ENCODE measurements at places on chromosomes 16 and 17.

- no peak for DNase-seq
Observed at GRCh38 chr16:3485821-3486505, 9.3 kb downstream of the C16orf90 start.

GRCh38 chr16:5041600-5042133, 7.9 kb upstream of the NAGPA start:
- no peak for DNase-seq

DNA sequence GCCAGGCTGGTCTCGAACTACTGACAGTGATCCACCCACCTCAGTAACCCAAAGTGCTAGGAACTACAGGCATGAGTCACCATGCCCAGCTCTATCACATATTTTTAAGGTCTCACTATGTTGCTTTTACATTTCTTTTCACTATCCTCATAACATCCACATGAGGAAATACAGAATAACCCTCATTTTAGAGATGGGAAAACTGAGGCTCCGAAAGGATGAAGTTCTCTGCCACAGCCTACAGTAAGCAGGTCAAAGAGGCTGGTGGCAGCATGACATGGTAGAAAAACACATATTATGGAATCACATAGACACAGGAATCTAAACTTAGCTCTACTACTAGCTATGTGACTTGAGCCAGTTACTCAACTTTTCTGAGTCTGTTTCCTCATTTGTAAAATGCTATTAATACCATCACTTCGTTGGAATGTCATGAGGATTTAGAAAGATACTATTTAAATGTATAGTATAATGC, 32.2 kb downstream of the APPBP2 start:
- no peak for DNase-seq

DNA sequence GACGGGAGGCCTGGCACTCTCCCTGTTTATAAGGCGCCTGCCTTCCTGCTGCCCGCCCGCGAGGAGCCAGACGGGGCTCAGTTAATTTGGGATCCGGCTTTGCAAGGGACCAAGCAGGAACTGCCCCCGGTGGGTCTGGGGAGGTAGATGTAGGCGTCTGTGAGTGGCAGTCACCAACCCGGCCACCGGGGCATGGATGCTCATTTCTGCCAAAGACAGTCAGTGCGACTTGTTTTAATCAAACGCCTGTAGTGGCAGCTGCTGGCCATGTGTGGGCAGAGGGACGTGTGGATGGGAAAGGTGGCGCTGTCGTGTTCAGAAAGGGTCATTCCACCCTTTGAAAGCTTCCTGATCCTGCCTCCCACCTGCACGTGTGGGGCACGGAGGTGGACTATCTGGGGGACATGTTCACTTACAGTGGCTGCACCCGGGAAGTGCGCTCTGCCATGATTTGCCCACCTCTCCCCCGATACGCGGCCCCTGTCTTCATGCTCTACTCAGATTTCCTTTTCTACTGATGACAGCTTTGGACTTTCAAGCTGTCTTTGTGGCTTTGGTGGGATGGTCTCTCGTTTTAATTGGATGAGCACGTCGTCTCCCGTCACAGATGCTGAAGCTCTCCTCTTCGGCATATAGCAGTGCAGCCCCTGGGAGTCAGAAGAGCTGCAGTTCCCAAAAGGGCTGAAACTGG, 60.3 kb upstream of the CIBAR2 start:
- DNase-seq = no peak

DNA sequence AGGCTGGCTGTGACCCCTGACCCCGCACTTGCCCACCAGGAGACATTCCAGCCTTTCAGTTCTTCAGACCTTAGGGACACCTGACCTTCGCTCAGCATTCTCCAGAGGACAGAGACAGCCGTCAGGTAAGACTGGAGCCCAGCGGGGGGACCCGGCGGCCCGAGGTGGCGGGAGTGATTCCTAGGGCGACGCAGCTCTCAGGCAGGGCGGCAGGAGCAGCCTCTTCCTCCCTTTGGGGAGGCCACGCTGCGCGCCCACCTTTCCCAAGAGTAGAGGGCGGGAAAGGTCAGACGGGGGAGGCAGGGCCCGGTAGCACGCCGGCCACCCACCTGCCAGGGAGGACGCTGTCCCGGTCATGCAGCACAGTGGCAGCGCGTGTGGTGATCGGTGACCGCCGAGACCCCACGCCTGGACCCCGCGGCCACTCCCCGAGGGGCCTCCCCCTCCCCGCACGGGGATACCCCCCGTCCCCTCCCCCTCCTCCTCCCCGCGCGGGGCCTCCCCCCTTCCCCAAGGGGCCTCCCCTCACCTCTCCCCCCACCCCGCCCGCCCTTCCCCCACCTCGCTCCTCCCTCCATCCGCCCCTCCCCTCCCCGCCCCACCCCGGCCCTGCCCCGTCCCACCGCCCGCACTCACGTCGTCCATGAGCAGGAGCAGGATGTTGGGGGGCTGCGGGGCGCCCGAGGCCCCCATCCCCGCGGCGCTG, 472 bp downstream of the GALNS start:
- peak; percentile 17 for DNase-seq

DNA sequence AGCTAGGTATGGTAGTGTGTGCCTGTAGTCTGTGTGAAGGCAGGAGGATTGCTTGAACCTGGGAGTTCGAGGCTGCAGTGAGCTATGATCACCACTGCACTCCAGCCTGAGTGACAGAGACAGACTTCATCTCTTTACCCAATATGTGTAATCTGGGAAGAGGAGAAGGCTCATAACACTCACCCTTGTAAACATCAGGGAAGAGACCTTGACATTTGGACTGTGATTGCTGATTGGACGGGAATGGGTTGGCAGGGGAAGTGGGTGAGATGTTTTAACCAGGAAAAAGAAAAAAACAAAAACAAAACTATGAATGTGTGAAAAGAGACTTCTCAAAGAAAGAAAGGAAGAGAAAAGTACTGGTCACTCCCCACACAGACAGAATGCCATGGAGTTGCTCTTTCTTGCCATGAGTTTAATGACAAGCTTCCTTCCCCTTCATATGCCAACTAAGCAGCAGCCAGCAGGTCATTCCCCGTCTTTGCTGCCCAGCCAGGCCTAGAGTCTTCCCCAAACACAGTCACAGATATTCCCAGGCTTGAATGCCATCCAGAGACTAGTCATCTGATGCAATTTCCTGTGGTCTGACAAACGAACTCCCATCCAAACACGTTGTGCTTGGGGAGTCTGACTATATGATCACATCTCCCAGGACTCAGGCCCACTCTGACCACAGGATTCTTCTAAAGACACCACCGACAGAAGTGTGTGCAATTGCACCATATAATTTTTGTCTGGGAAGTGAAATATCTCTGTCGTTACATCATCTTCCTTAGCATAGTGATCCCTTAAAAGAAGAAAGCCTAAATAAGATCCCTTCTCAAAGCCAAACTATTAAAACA, 3.6 kb upstream of the XAF1 start:
- DNase-seq = no peak

GRCh38 chr17:31320241-31320640, 1.2 kb downstream of the EVI2A start:
- no peak for DNase-seq

- no peak for DNase-seq
Observed at GRCh38 chr17:5785867-5786509, 201.7 kb upstream of the NLRP1 start.

DNA sequence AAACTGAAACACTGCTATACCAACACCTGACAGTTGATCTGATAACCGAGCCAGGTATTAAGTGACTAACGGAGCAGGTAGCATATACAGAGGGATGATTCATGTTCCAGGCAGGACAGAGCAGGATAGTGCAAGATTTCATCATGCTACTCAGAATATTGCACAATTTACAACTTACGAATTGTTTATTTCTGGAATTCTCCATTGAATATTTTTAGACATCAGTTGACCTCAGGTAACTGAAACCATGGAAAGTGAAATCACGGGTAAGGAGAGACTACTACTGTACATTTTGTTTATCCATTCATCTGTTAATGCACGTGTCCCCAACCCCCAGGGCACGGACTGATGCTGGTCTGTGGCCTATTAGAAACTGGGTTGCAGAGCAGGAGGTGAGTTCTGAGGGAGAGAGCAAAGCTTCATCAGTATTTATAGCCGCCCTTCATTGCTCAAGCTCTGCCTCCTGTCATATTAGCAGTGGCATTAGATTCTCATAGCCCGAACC, 14.5 kb upstream of the PPM1E start:
- DNase-seq = no peak

DNA sequence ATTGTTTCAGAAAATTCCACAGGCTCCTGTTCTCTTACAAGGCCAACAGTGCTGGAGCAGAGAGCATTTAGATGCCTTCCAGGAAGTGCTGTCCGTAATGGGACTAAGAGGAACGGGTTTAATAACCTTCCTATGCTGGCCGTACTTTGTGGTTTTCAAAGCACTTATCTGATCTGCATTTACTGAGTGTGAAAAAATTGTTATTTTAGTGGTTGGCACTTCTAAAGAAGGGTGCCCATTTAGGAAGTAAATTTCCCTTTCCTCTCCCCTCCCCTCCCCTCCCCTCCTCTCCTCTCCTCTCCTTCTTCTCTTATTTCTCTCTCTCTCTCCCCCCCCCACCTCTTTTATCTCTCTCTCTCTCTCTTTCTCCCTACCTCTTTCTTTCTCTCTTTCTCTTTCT, 72.0 kb upstream of the DNAJA2 start:
- DNase-seq = no peak

DNA sequence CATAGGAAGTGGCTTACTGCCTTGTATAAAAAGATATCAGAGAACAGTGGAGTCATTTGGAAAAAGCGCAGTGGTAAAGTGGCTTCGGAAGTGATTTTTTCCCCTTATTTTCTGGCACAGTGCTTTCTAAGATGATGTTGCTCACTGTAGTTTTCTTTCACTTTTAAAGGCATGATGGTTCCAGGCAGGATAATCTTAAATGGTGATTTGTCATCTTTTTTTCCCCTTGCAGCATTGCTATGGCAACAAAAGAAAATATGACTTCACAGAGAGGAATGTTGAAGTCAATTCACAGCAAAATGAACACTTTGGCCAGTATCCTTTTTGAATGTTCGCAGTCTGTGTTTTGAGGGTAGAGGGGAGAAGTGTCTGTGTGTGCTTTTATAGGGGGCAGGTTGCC, 42.5 kb downstream of the GOSR1 start:
- no peak for DNase-seq

DNA sequence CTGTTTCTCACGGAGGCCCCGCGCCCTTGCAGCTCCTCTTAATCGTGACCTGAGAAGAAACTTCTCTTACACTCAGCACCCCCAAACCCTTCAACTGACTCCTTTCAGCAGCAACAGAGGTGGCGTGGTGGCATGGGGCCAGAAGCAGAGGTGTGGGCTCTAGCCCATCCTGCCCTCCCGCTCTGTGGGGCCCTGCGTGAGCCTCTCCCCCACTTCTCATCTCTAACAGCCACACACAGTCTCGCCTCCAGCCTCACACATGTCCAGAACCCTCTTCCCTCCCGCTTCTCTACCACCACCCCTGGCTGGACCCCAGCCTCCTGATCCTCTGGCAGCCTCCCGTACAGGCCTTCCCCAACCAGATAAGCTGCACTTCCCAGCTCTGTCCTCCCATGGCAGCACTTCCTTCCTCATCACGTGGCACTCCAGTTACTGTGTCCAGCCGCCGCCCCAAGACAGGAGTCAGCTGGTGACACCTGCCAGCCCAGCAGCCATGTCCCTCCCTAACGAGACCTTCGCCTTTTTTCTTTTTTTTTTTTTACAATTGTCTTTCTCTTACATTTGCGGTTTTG, 30.5 kb downstream of the NSMCE1 start:
- DNase-seq = peak; percentile 30

DNA sequence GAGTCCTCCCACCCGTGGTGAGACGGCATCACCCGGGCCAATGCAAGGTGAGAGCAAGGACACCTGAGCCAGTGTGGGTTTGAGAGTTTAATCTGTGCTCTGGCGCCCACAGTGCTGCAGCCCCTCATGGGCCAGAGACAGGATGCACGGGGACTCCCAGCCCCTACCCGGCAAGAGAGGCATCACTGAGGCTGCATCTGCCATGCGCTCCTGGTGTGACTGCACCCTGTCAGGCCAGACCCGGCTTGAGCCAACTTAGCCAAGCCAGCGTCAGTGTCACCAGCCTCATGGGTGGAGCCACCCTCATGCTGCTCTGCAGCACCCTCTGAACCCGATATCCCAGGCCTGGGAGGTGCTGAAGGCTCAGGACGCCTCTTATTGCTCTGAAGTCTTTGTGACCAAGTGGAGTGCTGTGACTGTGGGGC, 1.3 kb upstream of the BRICD5 start:
- no peak for DNase-seq

DNA sequence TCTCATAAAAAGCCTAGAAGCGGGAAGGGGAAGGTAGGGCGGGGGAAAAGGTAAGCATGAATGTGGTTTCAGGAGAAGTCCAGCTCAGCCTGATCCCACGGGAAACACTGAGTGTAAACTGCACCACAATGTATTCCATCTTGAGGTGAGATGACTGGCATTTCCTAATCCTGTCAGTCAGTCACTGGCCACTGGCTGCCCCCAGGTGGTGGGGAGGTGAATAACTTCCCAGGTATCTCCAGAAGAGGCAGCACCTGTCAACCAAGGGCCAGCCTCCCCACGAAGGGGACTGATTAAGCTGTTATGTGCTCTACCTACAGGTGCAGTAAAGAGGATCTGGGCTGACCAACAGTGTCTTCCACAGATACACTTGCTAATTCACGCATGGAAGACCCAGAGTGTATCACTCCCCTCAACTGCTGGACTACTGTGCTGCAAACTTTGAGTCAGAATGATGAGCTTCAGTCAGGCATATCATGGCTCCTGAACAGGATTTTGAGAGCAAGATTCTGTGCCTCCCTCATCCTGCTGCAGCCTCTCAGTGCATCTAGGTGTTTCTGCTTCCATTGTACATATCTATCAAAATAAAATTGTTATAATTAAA, 108.5 kb upstream of the CCL2 start:
- peak; percentile 9 for DNase-seq

DNA sequence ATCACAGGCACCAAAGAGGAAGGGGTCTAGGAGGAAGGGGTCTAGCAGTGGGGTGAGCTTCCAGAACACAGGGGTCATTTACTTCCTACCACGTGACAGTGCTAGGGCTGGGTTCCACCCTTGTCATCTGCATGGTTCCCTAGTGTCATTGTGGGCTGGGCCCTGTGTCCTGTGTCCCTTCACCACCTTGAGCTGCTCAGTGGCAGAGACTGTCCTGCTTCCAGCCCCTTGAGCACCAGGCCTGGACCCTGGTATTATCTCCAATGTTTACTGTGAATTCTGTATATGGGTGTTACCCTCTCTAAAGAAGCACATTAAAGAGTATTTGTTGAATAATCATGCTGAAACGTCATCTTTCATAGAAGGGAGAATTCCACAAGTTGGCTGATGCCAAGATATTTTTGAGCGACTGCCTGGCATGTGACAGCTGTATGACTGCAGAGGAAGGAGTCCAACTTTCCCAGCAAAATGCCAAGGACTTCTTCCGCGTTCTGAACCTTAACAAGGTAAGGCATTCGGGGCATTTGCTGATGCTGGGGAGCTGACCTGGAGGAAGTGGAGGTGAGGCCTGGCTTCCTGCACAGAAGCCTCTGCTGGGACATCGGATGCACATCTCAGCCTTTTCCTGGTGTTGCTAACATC, 5.5 kb downstream of the NARF start:
- no peak for DNase-seq

- no peak for DNase-seq
Observed at GRCh38 chr16:23125277-23125676, 24.0 kb downstream of the USP31 start.
